ENCODE measurements at places on chromosomes 7 and 10.

GRCh38 chr10:14579405-14579804, 195.3 kb downstream of the FAM107B start:
- ATAC-seq, result no peak

DNA sequence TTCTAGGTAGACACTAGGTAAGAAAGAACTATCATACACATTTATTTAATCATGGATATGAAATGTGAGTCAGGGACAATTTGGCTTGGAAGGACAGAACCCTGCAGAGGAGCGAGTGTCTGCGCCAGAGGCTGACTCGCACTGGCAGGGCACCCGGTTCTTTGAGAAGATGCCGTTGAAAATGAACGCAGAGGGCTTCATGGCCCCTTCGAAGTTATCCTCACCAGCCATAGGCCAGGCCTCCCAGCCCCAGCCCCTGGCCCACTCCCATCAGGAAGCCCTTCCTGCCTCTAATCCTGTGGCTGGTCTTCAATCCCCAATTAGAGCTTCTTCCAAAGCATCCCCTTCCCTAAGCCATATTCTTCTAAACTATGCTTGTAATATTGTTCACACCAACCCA, 239.8 kb downstream of the TCERG1L start:
- no peak for ATAC-seq

DNA sequence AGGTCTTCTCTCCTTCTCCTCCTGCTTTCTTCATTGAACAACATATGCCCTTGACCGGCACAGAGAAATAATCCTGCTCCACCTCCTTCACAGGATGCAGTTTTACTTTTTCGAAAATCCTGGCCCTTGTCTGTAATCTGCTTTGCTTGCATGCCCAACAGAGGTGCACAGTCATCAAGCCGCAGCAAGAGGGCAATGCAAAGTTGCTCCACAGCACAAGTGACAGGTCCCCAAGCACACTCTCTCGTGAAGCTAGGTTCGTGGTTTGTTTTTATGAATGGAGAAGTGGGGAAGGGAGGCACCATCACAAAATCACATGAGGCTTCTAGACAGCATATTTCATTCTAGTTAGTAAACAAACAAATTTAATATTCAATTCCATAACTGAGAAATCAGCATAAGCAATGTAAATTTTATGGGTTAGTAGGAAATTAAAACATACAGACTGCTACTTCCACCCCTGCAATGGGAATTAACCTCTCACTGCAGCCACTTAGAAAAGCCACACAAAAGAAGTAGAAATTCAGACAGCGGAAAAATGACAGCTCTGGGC, 178.8 kb downstream of the TPK1 start:
- ATAC-seq, result no peak

DNA sequence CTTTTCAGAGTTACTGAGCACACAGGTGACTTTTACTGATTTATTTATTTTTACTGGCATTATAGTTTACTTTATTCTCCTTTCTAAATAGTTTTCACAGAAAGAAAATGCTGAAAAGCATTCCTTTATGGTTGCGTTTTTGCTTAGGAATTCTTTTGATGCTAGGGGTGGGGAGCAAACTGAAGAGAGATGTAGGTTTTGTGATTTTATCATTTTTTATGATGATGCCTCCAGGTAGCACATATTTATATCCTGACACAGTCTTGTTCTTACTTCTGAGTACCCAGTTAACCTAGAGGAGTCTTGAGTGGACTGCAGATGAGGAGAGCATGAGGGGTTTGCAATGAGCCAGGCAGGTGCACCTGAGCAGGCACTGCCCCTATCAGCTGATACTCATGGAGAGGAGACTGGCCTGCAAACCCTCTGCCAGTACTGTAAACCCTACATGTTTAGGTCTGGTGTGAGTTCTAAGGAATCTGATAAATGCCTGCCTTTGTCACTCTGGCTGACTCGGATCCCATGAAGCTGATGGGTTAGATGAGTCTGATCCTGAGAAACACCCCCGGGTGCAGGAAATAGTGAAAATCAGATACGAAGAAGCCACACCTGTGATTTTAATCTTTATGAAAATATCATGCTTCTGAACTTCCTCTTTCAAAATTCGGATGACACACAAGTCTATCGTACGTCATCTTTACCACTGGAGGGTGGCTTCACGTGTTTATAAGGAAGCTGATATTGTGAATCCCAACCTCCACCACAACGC, 302.9 kb downstream of the WDR37 start:
- ATAC-seq, result peak; percentile 69

DNA sequence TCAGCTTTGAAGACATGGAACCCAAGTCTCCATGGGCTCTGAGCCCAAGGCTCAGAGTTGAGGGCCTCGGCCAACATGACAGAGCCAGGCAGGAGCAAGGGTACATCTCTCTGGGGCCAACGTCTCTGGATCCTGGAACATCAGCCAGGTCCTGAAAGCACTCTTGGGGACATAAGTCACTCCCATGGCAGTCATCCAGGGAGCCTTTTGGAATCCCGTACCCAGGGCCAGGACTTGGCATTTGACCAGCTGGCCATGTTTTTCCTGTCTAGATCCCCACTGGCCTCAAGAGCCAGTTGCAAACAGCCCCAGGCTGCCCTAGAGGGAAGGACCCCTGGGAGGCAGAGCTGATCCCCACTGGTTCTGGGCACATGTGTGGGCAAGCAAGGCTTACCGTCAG, 4.3 kb upstream of the CXCL12 start:
- ATAC-seq, result no peak

GRCh38 chr7:105971845-105972244, 8.8 kb downstream of the CDHR3 start:
- no peak for ATAC-seq

GRCh38 chr7:79430391-79430790, 23.1 kb downstream of the MAGI2 start:
- ATAC-seq, result no peak

- ATAC-seq, result no peak
Measured at GRCh38 chr7:91247500-91247899, 16.7 kb upstream of the FZD1 start.

DNA sequence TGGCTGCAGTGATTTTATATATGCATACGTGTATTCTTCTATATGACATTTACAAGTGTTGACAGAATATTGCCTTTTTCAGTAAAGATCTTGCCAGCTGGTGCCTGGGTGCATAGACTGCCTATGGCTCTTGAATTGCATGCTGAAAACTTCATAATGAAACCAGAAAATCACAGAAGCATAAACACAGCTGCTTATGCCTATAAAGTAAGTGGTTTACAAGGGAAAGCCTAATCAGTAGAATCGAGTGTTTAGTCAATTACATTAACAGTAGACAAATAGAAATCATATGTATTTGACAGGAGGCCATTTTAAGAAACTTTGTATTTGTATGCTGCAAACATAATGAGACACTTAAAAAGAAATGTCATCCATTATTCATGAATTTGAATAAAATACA, 82.5 kb downstream of the TMEM168 start:
- no peak for ATAC-seq

DNA sequence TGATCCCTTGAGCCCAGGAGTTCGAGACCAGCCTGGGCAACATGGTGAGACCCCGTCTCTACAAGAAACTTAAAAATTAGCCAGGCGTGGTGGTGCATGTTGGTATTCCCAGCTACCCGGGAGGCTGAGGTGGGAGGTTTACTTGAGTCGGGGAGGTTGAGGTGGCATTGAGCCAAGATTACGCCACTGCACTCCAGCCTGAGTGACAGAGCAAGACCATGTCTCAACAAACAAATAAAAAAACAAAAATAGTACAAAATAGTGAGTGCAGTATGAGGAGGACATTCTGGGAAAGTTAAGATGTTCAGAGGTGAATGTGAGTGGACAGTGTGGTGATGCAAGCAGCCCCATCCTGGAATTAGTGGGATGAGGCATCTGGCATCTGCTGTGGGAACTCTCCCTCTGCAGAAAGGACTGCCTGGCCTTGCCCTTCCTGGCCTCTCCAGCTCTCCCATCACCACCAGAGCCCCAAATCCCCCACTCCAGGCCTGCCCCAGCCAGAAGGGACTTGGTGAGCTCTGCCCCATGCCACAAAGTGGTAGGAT, 96.6 kb upstream of the PARD3 start:
- no peak for ATAC-seq

DNA sequence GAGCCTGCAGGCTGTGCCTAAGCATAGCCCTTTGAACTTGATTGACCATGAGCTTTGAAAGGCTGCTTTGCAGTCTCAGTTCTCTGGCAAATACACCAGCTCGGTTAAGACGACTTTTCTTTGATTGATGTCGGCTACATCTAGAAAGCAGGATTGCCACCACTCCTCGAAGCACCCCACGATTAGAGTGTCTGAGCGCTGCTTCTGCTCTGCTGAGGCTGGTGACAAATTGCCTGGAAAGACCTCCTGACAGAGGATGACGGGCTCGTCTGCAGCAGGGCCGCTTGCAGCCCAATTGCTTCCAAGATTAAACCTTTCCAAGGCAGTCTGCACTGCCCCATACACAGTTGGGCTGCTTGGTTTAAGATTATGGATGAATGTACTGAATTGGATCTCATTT, 182.0 kb downstream of the CUX1 start:
- ATAC-seq, result no peak

DNA sequence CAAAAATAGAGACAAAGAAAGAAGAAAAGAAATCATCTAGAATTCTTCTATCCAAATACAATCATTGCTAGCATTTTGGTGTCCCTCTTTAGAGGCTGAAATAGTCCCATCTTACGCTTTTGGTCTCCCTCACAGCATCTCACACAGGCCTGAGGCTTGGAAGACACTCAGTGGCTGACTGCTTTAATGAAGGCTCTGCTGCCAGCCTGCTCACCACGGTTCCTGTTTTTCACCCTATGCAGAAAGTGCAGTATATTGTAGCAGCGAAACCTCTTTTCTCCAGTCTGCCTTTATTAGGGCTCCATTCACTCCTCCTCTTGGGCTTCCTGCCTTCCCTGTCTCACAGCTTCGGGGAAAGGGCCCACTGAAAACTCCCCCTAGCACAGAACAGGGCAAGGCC, 102.2 kb downstream of the JCAD start:
- no peak for ATAC-seq

DNA sequence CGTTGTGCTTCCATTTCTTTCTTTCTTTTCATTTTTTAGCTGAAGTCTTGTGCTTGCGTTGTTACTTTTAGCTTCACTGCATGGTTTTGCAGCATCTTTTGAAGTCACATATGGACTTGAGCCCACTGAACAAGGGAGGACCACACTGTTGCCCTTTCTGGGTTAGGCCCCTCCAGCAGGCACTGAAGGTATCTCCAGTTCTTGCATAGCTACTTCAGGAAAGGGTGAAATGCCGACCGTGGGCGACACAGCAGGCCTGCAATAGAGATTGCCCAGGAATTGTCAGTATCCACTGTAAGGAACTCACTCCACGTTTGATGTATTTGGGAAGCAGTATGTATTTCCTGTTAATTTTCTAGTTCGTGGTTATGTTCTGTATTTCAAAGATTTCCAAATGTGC, 85.1 kb downstream of the WDR37 start:
- ATAC-seq, result no peak

DNA sequence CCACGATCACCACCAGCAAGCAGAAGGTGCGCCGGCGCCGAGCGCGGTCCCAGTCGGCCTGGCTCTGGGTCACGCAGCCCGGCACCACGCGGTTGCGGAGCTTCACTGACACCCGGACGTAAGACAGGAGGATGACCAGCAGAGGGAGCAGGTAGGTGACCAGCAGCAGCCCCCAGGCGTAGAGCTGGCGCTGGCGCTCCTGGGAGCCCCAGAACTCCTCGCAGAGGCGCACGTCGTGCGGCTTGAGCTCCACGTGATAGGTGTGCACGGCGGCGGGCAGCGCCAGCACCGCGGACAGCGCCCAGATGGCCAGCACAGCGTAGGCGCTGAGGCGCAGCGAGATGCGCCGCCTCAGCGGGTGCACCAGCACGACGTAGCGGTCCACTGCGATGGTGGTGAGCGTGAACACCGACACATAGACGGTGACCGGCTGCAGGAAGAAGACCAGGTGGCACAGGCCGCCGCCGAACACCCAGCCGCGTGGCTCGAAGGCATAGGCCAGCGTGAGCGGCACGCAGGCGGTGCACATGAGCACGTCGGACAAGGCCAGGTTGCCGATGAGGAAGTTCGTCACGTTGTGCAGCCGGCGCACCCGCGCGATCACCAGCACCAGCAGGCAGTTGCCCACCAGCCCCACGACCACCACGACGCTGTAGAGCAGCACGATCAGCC, 920 bp downstream of the PRLHR start:
- ATAC-seq, result peak; percentile 36

- ATAC-seq, result no peak
Measured at GRCh38 chr7:156282816-156283215, 357.8 kb upstream of the RNF32 start.

DNA sequence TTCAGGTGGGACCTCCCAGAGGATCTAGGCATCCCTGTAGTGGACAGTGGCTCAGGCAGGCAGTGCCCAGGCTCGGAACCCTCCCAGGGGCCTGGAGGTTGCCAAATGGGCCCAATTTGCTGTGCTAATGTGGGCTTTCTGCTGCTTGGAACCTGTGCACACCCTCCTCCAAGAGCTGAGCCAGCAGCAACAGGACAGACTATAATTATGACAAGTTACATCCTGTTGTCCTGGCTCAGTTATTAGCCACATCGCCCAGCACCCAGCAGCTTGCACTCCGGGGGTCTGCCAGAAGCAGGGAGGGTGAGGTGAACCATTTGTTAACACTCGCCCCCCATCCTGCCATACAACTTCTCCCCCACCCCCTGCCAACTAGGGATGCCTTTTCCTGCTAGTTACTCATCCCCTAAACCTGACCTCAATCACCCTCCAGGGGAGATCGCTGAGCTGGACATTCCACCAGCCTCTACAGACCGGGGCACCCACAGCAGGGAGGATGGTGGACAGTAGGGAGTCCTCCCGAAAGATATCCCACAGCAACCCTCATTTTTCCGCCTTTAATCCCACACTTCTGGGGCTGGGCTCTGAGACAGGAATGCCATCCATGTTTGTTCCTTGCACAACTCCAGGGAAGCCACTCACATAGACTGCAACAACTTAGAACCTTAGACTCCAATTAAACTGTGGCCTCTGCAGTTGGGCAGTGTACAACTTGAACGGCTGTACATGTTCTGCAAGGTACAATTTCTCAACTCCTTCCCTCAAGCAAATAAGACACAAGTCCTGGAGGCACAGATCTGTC, 7.9 kb upstream of the MYL10 start:
- no peak for ATAC-seq

DNA sequence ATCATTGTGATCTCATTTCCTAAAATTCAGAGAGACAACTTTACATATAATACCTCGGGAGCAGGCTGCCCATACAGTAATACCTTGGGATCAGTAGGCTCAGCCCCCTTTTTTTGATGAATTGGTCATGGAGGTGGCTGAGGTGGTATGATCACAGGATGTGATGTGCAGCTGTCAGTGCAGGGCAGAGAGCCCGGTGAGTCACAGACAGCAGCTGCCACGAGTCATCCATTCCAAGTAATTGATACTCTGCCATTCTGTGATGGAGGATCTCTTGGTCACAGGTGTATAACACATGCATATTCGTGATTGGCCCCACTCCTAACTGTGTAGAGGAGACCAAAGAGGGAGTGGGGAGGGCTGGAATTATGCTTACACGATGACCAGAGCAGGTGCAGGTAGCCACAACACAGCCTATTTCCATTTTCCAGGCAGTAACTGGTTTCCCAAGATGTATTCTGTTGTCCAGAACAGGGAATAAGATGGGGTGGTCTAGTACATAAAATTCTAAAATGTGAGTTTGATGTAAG, 14.1 kb downstream of the NRCAM start:
- peak; percentile 87 for ATAC-seq

Measured in activated CD4-positive, CD25-positive, alpha-beta regulatory T cell treated with anti-CD3 and anti-CD28 coated beads, Interleukin-2, amount 50 U/mL, for 24 hours (primary cell).